Activated CD8-positive, alpha-beta memory T cell treated with anti-CD3 and anti-CD28 coated beads for 1 hour (primary cell): ENCODE measurements at places on chromosomes 5 and 9.

GRCh38 chr5:73490088-73490487 is 8.2 kb upstream of the BTF3 start:
- DNase-seq = no peak

GRCh38 chr5:177412603-177413233 is 3.4 kb upstream of the F12 start:
- DNase-seq = no peak

DNA sequence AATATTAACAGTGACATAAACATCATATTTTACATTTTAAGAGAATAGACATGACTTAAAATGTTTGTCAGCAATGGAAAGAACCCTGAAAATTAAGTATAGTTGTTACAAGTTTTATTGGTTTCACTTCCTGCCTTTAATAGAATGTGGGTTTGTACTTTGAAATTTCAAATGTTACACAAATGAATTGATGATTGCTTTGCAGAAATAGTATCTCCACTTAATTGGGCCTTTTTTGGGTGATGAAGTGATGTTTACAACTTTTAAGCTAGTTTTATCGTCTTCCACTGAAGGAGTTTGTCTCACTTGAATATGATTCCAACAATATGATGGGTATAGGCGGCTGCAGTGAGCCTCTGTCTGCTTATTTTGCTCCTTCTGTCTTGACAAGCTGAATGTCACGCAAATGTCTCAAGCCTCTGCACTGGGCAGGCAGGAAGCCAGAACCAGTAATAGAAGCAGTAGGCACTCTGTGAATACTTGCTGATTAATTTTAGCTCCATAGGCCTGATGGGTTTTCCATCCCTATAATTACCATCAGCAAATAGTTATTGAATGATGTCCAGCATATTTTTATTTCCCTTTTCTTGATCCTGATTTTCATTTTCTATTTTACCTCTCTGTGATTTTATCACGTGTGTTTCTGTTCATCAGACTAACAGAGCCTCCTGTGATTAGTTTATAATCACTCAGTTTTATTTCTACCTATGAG is 10.6 kb upstream of the NR3C1 start:
- DNase-seq = no peak

- DNase-seq = no peak
Observed at GRCh38 chr9:110799396-110799795, 130.8 kb downstream of the MUSK start.

- no peak for DNase-seq
Observed at GRCh38 chr5:173941758-173942401, 47.1 kb upstream of the C5orf47 start.
